ENCODE measurements at places on chromosomes 1 and 21.

DNA sequence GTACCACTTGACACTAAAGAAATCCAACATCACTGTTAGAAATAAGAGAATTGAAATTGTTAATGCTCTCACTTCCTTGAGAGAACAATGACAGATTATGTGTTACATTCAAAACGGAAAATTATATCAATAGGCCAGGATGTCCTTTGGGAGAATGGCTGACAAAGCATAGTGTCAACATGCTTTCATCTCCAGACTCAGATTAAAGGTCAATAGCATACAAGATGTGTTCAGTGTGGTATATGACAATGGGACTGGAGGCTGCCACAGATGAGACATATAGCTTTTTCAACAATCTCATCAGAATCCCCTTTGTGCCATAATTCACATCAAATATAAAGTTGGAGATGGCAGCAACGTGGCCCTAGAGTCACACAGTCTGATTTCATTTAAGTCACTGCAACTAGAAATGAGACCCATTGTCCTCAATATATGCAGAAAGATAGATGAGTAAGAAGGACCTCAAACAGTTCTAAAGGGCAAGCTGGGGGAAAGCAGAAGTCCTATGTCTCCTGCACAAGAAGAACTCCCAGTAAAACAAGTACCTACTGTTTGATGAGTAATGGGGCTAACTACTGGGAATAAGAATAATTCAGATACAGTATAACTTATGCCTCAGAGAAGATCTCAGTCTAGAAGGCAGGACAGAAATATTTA, 327.9 kb downstream of the TTLL7 start:
- no peak for DNase-seq

- no peak for DNase-seq
Observed at GRCh38 chr1:48214820-48215219, 7.7 kb upstream of the SLC5A9 start.

GRCh38 chr21:29300807-29301138, 2.1 kb downstream of the BACH1 start:
- no peak for DNase-seq

GRCh38 chr1:111468717-111469100, 5.1 kb upstream of the C1orf162 start:
- DNase-seq, result no peak

DNA sequence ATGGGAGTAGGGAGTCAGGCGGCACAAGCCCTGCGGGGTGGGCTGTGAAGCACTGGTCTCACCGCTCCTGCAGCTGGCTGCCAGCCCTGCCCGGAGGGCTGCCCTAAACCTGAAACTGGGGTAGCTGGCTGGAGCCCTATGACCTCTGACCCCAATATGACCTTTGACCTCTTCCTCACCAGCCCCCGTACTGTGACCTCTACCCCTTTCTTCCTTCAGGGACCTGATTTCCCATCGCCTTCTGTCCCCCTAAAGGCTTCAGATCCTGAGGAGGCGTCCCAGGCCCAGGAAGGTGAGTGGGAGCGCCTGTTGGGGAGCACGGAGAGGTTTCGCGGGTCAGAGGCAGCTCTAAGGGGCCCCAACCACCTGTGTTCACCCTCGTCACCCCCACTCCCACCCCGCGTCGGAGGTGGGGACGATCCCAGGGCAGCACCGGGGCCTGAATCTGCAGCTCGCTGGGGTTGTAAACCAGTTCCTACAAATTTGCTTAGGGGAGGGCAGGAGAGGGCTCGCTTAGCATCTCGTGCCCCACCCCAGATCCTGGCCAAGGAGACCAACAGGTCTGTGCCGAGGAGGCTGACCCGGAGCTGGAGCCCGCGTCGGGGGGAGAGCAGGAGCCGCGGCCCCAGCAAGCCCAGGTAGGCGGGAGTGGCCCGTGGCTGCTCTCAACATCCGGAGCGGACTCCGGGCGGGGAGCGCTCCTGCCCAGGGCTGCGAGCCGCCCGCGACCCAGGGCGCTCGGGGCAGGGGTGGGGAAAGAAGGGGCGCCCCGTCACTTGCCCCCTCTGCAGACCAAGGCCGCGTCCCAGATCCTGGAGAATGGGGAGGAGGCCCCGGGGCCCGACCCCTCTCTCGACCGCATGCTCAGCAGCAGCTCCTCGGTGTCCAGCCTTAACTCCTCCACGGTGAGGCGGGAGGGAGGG, 7.3 kb downstream of the SYTL1 start:
- DNase-seq, result peak; percentile 23

GRCh38 chr1:176919386-176920378, 244.8 kb downstream of the ASTN1 start:
- no peak for DNase-seq

DNA sequence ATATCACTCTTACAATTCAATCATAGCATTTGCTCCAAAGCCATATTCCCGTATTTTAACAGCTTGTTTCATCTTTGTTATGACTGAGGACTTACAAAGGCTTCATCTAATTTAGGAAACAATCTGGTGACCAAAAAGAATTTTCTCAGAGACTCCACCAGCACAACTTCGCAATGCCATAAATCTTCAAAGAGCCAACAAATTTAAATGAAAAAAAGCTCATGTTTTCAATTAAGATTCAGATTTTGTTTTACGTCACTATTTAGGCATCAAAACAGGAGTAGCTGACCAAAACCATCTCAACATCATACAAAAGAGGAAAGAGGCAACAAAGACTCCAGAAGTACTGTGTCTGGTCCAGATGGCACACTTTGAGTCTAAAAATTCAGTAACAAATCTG, 373.3 kb downstream of the TTLL7 start:
- DNase-seq, result no peak

DNA sequence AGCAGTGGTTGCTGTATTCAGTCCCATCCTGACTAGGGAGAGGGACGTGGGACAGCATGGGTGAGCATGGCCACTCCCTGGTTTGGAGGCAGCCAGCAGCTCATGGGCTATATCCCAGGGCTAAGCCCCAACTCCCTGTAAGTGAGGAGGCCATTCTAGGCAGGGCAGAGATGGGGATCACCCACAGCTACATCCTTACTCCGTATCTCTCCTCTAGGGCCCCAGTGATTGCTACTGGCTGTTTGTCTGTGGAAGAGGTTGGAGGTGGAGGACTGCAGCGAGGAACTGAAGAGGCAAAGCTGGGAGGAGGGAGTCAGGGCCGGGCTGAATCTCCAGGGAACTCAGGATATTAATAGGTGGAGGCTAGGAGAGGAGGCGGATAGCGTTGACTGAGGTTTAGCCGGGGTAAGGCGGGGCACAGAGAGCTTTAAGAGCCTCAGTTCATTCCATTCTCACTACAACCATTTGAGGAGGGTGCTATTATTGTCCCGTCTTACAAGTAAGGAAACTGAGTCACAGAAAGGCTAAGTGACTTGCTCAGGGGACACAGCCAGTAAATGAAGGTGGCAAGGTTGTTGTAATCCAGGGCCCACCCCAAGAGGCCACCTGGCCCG, 6.8 kb downstream of the OLIG2 start:
- DNase-seq, result no peak

- no peak for DNase-seq
Observed at GRCh38 chr1:215797859-215798258, 230.8 kb downstream of the KCTD3 start.

DNA sequence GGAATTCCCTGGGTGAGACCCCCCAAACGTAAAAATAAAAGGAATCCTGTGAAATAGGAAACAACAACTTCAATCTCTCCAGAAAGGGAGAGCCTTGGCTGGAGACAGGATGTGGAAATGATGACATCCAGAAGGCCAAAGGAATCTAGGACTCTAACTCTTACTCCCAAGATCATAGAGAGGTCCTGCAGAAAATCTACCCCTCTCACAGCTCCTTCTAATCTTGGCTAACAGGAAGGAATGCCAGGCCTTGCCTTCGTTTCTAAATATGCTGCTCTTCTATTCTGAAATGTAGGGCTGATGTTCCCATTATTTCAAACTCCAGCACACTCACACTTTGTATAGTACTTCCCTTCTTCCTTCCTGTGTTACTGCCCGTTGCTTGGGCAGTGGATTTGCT, 40.7 kb downstream of the ARHGEF11 start:
- no peak for DNase-seq

DNA sequence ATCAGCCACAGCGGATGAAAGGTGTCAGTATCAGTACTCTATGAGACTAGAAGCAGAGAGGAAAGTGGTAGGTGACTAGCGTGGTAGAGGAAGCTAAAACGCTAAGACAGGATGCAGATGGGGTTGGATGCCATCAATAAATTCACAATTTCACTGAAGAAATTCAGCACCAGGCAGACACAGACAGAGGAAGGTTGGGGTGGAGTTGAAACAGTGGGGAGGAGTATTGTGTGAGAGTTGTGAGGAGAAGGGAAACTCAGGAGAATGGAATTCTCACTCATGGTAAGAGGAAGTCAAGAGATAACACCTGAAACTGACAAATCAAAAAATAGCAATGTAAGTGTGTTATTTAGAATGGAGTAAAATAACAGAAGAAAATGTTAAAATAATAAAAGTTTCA, 208.5 kb upstream of the DAB1 start:
- DNase-seq, result no peak

GRCh38 chr1:234734869-234735268, 124.9 kb upstream of the IRF2BP2 start:
- no peak for DNase-seq

DNA sequence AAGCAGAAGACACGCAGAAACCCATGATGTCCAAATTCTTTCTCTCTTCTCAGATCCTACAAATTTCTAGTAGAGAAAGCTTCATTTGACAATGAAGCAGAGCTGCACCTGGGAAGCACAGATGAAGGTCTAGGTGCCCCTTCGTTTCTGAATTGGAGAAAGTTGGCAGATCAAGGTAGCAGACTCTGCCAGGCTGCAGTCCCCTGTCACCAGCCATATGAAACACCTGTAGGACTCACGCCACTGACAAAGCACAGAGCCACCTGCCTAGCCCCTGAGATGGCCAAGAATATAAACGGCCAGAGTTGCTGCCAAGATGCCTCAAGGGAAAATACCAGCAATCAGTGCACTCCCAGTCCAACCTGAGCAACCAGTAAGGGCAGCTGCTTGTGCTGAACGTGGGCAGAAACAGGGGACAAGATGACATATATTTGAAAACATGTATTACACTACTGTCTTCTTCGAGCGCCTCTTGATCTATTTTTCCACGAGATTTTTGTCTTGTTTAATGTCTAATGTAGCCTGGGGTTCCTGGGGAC, 20.6 kb upstream of the PLEKHA6 start:
- DNase-seq, result no peak

DNA sequence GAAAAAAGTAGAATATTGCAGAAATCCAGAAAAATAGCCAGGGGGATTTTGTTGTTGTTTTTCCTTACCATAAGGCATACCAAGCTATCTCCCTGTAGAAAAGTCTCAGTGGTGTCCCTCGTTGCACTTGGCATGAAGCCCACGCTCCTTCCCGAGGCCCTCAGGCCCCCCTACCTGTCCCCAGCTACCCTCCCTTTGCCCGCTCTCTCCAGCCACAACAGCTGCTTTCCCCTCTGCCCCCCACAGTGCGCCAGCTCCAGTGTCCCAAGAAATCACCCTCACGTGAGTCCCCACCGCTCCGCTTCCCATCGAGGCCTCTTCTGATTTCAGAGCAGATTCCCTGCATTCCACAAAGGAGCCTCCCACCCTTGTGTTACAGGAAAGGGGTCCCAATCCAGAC, 8.4 kb downstream of the AGTRAP start:
- no peak for DNase-seq

DNA sequence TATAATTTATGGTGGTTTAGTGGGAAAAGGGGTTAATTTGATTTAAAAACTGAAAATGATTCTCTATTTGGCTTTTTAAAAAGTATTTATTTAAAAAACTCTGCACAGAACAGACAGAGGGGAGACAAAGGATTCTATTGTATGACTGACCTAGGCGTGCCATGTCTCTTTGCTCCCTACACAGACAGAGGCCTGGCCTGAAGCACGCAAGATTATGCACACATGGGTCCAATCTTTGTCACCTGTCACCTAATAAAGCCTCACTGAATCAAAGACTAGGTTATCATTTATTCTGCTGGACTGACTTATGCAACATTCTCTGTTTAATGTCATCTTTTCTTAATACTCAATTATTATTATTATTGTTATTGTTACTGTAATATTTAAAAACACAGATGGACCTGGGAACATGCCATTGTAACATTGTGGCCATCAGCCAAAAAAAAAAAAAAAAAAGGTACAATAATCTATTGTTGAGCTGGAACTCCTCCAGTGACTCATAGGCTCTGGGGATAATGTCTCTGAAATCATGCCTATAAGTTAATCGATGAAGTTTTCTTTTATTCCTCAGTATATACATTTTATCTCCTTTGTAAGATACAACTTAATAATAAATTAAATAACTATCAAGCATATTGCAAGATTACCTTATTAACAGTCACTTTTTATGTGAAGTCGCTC, 112.1 kb downstream of the RUNX1 start:
- DNase-seq, result no peak

DNA sequence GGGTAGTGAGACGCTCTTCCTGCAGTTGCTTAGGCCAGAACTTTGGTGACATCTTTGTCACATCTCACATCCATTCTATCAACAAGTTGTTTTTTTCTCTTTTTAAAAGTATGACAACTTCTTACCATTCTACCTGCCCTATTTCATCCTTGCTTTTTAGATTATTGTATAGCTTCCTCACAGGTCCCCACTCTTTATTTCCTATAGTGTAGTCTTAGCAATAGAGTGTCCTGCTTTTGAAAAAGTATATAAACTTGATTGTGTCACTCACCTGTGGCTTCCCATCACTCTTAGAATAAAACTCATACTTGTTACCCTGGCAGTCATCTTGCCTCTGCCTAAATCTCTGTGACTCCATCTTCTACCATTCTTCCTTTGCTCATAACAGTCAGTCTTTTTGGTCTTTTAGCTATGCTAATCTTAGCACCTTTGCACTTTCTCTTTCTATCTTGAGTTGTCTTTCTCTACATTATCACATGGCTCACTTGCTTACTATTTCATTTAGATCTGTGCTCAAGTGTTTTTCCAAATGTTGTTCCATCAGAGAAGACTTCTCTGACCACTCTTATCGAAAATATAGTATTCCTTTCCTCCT, 9.5 kb downstream of the CDC73 start:
- no peak for DNase-seq

- DNase-seq, result no peak
Observed at GRCh38 chr21:41927727-41928409, 25.9 kb downstream of the C2CD2 start.

DNA sequence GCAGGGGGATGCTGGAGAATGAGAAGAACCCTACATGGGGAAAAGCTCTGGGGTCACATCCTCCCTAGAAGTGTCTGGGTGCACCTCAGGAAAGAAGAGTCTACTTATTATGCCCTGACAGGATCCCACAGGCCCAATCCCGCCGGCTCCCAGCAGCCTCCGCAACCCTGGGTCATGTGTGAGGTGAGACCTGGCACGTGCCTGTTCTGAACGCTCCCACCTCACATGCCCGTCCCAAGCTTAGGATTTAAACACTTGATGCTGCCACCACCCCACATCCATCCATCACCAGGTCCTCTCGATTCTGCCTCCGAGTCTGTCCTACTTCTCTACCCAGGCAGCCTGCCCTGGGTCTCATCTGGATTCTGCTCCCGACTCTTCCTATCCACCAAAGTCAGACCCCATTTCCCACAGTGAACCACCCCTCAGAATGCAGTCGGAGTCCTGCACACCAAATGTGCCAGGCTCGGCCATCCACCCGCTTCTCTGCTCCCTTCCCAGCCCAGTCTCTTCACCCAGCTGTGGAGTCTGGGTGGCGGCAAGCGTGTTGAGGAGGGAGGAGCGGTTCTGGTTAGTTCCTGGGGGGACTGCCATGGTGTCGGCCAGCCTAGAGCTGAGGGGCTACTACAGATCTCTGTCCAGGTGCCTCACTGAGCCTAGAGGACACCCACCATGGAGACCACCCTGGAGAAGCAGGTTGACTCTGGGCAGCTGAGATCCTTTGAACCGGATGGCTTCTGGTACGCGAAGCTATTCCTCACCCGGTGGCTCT, 23.9 kb downstream of the SLC2A1 start:
- DNase-seq, result no peak

GRCh38 chr1:194118086-194118485, 931.7 kb upstream of the B3GALT2 start:
- DNase-seq, result no peak
